ENCODE measurements at places on chromosomes 16 and 17. TPM values are rescaled to one million over a fixed set of nuclear protein-coding genes. Genes with fewer than 3 reads are reported as not detected.

Gene CCL5
- total RNA-seq = 4.0 TPM

Gene MT1E
- total RNA-seq = 604 TPM

- DNase-seq = no peak
Observed at GRCh38 chr17:81030741-81031565, 4.0 kb upstream of the BAIAP2 start.

DNA sequence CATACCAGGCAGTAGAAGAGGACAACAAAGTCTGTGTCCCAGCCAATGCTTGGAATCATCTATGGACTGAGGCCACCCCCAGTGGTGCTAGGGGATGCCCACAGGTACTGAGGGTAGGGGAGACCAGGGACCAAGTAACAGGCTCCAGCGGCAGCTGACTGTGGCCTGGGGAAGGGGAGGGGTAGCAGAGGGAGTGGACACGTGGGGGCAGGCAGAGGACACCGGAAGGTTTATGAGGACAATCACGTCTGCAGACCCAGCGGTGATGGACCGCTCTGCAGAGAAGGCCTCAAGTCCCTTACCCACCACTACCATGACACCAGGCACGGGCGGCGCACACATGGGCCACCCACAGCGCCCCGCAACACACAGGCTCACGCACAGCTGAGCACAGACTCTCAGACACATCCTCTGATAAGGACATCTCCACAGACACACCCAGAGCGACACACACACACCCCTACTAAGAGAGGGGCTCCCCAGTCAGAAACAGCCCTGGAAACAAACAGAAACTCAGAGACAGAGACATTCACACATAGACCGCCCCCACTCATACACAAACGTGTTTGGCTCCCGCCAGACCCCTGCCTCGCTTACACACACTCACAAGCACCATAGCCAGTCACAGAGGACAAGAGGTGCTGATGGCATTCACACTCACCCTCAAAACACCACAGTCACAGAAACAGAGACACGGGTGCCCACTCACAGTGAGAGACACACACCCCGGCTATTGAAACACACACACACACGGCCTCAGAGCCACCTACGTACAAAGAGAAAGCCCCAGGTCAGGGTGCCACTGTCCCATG lies 35.8 kb downstream of the SRCIN1 start:
- DNase-seq = no peak

- DNase-seq = peak; percentile 61
Observed at GRCh38 chr16:47979164-47979520, 176.7 kb downstream of the ABCC12 start.
